Bone marrow (tissue), 2 donors: ENCODE measurements at places on chromosomes 2 and 18.

- no peak for DNase-seq
Observed at GRCh38 chr18:50286391-50287027, 983 bp downstream of the CXXC1 start.

GRCh38 chr18:46546111-46546640 is 110.8 kb downstream of the LOXHD1 start:
- no peak for DNase-seq

DNA sequence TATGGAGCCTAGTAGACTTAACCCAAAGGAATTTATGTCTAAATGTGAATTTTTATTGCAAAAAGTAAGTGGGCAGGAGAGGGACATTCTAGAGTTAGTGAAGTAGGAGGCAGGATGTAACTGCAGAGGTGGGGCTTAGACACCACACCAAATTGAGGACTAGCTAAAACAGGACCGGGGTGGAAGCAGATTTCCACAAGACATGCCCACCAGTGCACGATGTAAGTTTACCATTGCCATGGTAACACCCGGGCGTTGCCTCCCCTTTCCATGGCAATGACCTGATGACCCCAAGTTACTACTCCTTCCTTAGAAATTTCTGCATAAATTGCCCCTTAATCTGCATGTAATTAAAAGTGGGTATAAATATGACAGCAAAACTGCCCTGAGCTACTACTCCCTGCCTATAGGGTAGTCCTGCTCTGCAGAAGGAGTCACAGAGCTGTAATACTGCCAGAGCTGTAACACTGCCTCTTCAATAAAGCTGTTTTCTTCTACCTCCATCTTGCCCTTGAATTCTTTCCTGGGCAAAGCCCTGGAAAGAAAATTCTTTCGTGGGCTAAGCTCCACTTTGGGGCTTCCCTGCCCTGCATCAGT is 509.7 kb downstream of the ERBB4 start:
- no peak for DNase-seq

DNA sequence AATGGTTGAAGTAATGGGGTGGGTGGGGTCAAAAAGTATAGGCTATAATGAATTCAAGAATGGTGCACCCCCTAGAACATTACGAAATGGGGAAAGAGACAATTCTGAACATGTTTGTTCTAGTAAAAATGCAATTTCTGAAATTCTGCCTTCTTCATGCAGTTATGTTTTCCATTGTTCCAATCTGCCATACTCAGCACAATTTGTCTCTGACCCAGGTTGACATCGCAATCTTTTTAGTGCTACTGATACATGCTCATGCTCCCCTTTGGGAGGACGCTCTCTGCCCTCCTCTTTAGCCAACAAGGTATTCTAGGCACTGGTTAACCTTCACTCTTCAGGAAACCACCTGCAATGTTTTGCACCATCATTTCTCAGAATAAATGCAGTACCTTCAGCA is 1303.9 kb upstream of the PIK3C3 start:
- no peak for DNase-seq

GRCh38 chr2:148165975-148166374 is 145.1 kb downstream of the MBD5 start:
- no peak for DNase-seq

GRCh38 chr2:69097891-69098655 is 85.1 kb downstream of the ANTXR1 start:
- DNase-seq = no peak
